Activated CD8-positive, alpha-beta memory T cell treated with anti-CD3 and anti-CD28 coated beads for 4 hours (primary cell): ENCODE measurements at places on chromosomes 16 and 17.

DNA sequence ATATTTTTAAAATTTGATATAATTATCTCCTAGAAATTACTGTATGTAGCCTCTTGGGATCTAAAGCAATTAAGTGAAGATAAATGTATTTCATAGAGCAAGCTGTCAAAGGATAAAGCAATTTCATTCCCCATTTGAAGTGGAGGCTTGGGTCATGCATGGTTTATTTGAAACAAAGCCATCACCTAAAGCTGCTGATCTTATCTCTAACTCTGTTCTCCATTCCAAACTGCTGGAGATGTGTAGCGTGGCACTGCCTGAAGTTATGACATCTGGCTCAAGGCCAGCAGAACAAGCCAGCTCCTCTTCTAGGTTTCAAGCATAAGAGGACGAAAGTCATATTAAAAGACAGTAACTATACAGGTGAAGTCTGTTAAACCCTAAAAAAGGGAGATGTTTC, 83.9 kb downstream of the HIC1 start:
- no peak for DNase-seq

DNA sequence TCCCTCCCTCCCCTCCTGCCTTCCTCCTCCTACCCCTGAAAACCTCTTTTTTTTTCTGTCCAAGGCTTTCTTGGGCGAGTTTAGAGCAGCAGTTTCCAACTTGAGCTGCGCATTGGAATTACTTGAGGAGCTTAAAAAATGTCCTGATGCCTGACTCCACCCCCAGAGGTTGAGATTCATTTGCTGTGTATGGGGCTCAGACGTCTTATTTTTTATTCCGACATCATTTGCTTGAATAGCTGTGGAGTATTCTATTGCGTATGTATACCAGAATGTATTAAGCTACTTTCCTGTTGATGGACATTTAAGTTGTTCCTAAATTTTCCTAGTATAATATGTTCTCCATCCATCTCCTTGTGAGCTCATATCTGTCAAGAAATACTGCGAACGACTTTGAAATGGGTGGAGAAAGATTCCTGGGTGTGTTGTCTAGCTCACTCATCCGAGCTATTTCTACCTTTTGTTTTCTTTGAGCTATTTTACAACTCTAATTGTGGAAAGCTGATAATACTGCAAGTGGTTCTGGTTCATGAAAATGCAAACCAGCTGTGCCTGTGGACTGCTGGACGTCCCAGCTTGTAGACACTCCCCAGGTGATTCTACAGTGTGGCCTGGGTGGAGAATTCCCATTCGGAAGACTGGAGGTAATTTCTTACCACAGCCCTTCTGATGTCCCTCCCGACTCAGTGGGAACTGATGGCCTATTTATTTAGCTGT, 40.5 kb downstream of the CMIP start:
- DNase-seq: no peak

DNA sequence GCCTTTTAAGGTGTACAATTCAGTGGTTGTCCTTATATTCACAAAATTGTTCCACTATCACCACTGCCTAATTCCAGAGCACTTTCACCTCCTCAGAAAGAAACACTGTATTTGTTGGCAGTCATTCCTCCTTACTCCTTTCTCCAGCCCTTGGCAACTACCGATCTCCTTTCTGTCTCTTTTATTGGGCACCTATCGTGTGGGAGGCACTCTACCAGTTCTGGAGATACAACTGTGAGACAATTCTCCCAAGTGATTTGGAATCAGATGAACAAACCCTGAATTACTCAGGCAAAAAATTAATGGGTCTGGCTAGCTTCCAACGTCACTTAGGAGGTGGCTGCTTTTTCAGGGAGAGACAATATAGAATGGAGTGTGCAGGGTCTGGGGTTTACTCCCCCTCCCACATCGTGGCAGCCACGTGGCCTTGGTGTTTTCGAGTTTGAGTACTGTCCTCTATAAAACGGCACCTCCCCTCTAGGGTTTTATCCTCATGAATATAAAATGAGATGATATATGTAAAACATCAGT, 63.9 kb downstream of the SHISA9 start:
- no peak for DNase-seq

- DNase-seq: no peak
Measured at GRCh38 chr17:45221081-45222013, at the start of gene FMNL1. Gene FMNL1 (plus strand): TSS chr17:45221885. CDS start chr17:45222125, 240 bp downstream.
